ENCODE measurements at places on chromosomes 16 and 17.

DNA sequence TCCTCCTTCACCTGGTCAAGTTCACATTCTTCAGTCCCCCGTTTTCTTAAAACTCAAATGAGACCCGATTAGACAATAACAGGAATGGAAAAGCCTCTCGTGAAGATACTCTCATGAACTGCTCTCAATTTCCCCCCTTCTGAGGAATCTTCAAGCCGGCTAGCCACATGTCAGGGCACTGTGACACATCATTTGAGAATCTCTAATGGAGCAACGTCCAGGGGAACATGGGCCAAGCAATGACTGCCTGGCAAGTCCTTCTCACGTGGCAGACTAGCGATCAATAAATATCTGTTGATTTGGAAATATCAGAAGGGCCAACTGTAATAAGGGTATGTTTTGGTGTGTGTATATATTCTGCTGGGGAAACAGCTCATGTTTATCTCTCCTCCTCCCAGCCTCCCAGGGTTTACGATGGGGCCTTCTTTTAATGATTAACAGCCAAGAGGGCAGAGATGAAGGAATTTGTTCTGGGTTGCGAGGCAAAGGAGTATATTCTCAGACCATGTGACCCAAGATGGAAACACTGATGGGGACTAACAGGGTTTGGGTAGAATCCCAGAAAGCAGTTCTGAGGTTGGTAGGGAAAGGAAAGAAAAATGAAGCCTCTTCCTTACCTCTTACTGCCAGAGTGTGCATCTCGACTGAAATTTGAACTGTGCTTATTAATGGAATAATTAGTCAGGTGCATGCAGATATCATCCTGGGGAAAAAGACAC, 21.4 kb downstream of the TTLL6 start:
- no peak overlapping the region for H3K4me3 ChIP-seq
- H3K27me3 ChIP-seq, result no peaks in the 10 kb centered on the region
- H3K4me1 ChIP-seq, result no peaks in the 10 kb centered on the region
- no peak for DNase-seq
- no peaks in the 10 kb centered on the region for H3K36me3 ChIP-seq
- no peak overlapping the region for H3K27ac ChIP-seq

GRCh38 chr17:7294614-7295153, at the start of gene YBX2:
YBX2 (minus strand) TSS chr17:7294639; CDS start chr17:7294500, 139 bp downstream.
- H3K4me3 ChIP-seq, result peak within 1 kb of the TSS; percentile 50
- peak; percentile 89 for DNase-seq
- H3K27me3 ChIP-seq, result no peaks in the 10 kb centered on the region

GRCh38 chr16:555528-556473, 4.4 kb upstream of the PRR35 start:
- H3K36me3 ChIP-seq, result no peaks in the 10 kb centered on the region
- H3K27me3 ChIP-seq, result no peaks in the 10 kb centered on the region
- H3K27ac ChIP-seq, result no peak overlapping the region
- peaks cover 12% of the 10 kb centered on the region for H3K4me1 ChIP-seq
- H3K4me3 ChIP-seq, result no peak overlapping the region

DNA sequence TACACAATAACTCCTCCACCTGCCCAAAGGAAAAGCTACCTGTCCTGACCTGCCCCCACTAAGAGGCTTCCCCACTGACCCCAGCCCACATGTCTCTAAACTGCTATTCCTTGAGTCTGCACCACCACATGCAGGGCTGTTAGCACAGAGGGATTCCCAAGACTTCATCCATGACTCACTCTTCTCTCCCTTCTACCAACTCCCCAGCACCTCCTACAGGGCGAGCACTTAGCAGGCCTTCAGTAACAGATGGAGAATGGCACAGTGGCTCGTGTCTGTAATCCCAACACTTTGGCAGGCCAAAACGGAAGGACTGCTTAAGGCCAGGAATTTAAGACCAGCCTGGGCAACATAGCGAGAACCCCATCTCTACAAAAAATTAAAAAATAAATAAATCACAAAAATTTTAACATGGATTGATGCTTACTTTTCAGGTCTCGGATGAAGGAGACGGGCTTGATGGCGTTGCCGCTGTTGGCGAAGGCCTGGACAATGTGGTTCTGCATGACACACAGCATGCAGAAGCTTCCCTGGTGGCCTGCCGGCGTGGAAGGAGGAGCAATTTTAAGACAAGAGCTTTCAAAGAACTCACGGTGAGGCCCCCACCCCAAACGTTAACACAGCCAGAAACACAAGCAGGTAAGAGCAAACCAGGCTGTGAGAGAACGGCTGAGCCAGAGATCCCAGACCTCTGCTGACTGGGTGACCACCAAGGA, 12.0 kb downstream of the USP36 start:
- no peaks in the 10 kb centered on the region for H3K36me3 ChIP-seq
- H3K27me3 ChIP-seq, result no peaks in the 10 kb centered on the region
- no peaks in the 10 kb centered on the region for H3K4me1 ChIP-seq
- H3K4me3 ChIP-seq, result no peak overlapping the region
- no peak for DNase-seq

DNA sequence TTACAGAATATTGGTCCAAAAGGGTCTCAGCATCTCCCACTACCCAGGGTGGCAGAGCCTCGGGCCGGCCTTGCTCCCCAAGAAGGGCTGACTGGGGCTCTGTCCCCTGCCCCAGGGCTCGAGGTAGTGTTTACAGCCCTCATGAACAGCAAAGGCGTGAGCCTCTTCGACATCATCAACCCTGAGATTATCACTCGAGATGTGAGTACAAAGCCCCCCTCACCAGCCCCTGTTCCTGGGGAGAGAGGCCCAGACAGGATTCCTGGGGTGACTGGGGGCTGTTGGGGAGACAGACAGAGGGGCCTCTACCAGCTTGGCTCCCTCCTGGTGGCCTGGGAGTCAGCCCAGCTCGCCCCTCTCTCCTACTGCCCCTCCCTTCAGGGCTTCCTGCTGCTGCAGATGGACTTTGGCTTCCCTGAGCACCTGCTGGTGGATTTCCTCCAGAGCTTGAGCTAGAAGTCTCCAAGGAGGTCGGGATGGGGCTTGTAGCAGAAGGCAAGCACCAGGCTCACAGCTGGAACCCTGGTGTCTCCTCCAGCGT, 6.1 kb upstream of the NLRC5 start:
- H3K4me3 ChIP-seq, result no peak overlapping the region
- peaks cover 2% of the 10 kb centered on the region for H3K4me1 ChIP-seq
- H3K27me3 ChIP-seq, result no peaks in the 10 kb centered on the region
- DNase-seq, result no peak
- H3K36me3 ChIP-seq, result no peaks in the 10 kb centered on the region

DNA sequence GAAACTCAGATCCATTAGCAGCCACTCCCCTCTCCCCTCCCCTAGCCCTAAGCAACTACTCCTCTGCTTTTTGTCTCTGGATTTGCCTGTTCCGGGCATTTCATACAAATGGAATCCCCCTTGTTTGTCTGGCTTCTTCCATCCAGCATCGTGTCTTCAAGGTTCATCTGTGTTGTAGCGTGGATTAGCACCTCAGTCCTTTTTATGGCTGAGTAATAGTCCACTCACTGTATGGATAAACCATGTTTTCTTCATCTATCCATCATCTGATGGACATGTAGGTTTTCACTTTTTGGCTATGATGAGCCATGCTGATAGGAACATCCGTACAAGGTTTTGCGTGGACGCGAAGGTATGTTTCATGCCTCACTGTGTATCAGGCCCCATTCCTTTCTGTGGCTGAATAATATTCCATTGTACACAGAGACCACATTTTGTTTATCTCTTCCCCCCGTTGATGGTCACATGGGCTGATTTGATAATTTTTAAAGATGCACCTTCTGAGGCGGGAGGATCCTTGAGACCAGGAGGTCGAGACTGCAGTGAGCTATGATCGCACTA, 8.9 kb upstream of the GSE1 start:
- H3K36me3 ChIP-seq, result no peaks in the 10 kb centered on the region
- H3K4me1 ChIP-seq, result peaks cover 49% of the 10 kb centered on the region
- no peaks in the 10 kb centered on the region for H3K27me3 ChIP-seq
- H3K4me3 ChIP-seq, result no peak overlapping the region

GRCh38 chr16:85830821-85831220, 31.3 kb downstream of the COX4I1 start:
- H3K36me3 ChIP-seq, result no peaks in the 10 kb centered on the region
- H3K27me3 ChIP-seq, result no peaks in the 10 kb centered on the region
- H3K4me1 ChIP-seq, result no peaks in the 10 kb centered on the region
- no peak for DNase-seq

GRCh38 chr17:70813355-70813930, 644.1 kb downstream of the KCNJ2 start:
- no peaks in the 10 kb centered on the region for H3K36me3 ChIP-seq
- H3K27ac ChIP-seq, result no peak overlapping the region
- H3K4me3 ChIP-seq, result no peak overlapping the region
- DNase-seq, result no peak
- no peaks in the 10 kb centered on the region for H3K4me1 ChIP-seq
- H3K27me3 ChIP-seq, result no peaks in the 10 kb centered on the region

DNA sequence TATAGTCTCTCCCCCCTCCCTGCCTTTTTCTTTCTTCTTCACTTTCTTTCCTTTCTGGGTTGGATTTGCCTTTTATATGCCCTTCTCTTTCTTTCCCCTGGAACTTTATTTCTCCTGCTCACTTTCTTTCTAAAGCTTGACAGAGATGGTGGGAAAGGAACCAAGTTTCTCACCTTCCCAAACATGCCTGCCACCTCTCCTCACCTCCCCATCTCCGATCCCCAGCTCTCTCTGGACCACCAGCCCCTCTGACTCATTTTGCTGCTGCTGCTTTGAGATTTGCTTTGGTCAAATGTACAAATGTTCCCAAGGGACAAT, 6.7 kb upstream of the LHX1 start:
- no peak overlapping the region for H3K4me3 ChIP-seq
- peaks cover 8% of the 10 kb centered on the region for H3K4me1 ChIP-seq
- no peak overlapping the region for H3K27ac ChIP-seq
- DNase-seq, result no peak
- peaks cover 12% of the 10 kb centered on the region for H3K27me3 ChIP-seq

DNA sequence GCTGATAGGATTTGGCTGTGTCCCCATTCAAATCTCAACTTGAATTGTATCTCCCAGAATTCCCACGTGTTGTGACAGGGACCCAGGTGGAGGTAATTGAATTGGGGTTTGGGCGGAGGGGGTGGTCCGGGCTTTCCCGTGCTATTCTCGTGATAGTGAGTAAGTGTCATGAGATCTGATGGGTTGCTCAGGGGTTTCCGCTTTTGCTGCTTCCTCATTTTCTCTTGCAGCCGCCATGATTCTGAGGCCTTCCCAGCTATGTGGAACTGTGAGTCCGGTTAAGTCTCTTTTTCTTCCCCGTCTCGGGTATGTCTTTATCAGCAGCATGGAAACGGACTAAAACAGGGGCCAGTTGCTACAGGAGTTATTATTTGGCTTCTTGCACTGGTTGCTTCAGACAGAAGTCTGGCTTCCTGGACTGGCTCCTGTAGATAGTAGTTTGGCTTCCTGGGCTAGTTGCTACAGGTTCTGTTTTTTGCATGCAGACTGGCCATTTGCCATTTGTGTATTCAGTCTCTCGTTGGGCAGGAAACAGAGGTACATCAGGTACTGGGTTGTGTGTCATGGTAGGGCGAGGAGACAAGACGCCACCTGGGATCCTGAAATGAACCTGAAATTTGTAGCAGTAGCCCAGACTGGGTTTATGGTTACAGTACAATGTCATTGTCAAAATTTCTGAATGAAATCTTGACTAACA, 32.6 kb downstream of the CNTNAP4 start:
- no peak overlapping the region for H3K4me3 ChIP-seq
- H3K36me3 ChIP-seq, result no peaks in the 10 kb centered on the region
- no peak overlapping the region for H3K27ac ChIP-seq
- H3K4me1 ChIP-seq, result no peaks in the 10 kb centered on the region

GRCh38 chr17:79428988-79429387, 181.9 kb downstream of the RBFOX3 start:
- DNase-seq, result no peak
- no peaks in the 10 kb centered on the region for H3K4me1 ChIP-seq
- no peaks in the 10 kb centered on the region for H3K36me3 ChIP-seq
- H3K27me3 ChIP-seq, result no peaks in the 10 kb centered on the region
- no peak overlapping the region for H3K27ac ChIP-seq

- H3K4me1 ChIP-seq, result peaks cover 64% of the 10 kb centered on the region
- no peaks in the 10 kb centered on the region for H3K27me3 ChIP-seq
- H3K36me3 ChIP-seq, result no peaks in the 10 kb centered on the region
- H3K4me3 ChIP-seq, result no peak overlapping the region
Measured at GRCh38 chr17:42131981-42132432, 9.4 kb downstream of the HSPB9 start.

DNA sequence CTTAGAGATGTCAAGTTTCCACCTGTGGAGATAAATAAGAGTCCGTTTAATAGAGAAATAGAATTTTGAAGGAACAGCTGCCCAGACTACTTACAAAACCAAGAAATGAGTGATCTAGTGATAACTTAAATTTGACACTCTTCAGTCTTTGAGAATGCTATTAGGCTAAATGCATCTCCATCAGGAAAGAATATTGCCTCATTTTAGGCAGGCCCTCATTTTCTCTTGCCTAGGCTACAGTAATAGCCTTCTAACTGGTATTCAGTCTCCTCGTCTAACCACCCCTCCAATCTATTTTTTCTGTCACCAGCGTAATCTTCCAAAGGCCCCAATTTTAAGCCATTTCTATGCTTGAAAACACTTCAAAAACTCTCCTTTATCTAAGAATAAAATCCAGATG, 537.8 kb upstream of the CA10 start:
- no peak overlapping the region for H3K4me3 ChIP-seq
- H3K27me3 ChIP-seq, result no peaks in the 10 kb centered on the region
- H3K4me1 ChIP-seq, result no peaks in the 10 kb centered on the region
- DNase-seq, result no peak

GRCh38 chr17:2230877-2231276, 72.7 kb downstream of the SMG6 start:
- no peak for DNase-seq
- H3K4me3 ChIP-seq, result no peak overlapping the region
- H3K27ac ChIP-seq, result no peak overlapping the region

DNA sequence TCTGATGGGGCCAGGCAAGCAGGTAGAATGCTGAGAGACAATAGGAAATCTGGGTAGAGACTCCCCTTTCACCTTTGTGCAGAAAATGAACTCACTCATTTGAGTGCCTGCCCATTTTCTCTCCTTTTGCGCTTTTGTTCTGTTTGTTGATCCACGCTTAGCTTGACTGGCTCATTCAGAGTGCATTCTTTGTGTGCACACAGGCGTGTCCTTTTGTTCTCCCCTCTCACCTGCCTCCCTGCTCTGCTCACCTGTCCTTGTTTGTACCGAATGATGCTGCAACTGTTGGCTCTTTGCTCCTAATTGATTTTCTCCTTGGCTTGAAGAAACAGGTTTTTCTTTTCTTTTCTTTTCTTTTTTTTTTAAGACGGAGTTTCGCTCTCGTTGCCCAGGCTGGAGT, 15.8 kb downstream of the PGS1 start:
- DNase-seq, result no peak
- no peaks in the 10 kb centered on the region for H3K36me3 ChIP-seq
- H3K4me3 ChIP-seq, result no peak overlapping the region
- no peak overlapping the region for H3K27ac ChIP-seq
- H3K4me1 ChIP-seq, result peaks cover 4% of the 10 kb centered on the region

DNA sequence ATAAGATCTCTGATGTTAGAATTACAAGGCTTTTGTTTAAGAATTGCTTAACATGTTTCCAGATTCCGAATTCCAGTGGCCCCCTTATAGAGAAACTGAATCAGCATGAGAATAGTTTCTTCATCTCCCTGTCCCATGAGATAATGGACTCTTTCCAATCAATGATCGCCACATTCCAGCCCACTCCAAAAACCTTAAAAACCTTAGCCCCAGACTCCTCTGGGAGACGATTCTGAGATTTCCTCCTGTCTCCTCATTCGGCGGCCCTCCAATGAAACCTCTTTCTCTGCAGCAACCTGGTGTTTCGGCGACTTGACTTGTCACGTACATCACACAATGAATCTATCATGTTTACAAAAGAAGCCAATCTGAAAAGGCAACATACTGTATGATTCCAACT, 197.1 kb upstream of the PSMD7 start:
- no peaks in the 10 kb centered on the region for H3K27me3 ChIP-seq
- no peak for DNase-seq
- no peaks in the 10 kb centered on the region for H3K4me1 ChIP-seq
- no peak overlapping the region for H3K4me3 ChIP-seq
- no peak overlapping the region for H3K27ac ChIP-seq
